M059J (cell line): ENCODE measurements at places on chromosomes 11 and 22. TPM values are rescaled to one million over a fixed set of nuclear protein-coding genes. Genes with fewer than 3 reads are reported as not detected.

CCDC88B gene
- 0.07 and 3.9 TPM in 2 replicates for total RNA-seq

ARHGAP1 gene
- total RNA-seq, result 20.2 and 34.8 TPM in 2 replicates

CSF2RB gene
- 0.02 TPM in 1 of 2 replicates, not detected in the other for total RNA-seq

MYEOV gene
- 2.7 TPM in 2 replicates for total RNA-seq

SAA2 gene
- total RNA-seq, result 0.47 and 3.3 TPM in 2 replicates

ETS1 gene
- 57.7 and 67.7 TPM in 2 replicates for total RNA-seq

UBQLNL gene
- 0.34 TPM in 1 of 2 replicates, not detected in the other for total RNA-seq

TCN2 gene
- total RNA-seq, result 5.8 and 6.2 TPM in 2 replicates

NRXN2 gene
- total RNA-seq, result 0.12 TPM in 1 of 2 replicates, not detected in the other

TYR gene
- total RNA-seq, result not detected in 2 replicates

KCNK4 gene
- total RNA-seq, result 0.10 TPM in 1 of 2 replicates, not detected in the other

BAIAP2L2 gene
- not detected in 2 replicates for total RNA-seq

FERMT3 gene
- 0.20 TPM in 1 of 2 replicates, not detected in the other for total RNA-seq

SCGB1A1 gene
- total RNA-seq, result not detected in 2 replicates

EPS8L2 gene
- total RNA-seq, result 4.9 and 10.6 TPM in 2 replicates

RAPSN gene
- total RNA-seq, result not detected in 2 replicates

CHCHD10 gene
- 1.9 and 2.8 TPM in 2 replicates for total RNA-seq

ALDH3B2 gene
- total RNA-seq, result not detected in 2 replicates

PLEKHB1 gene
- total RNA-seq, result 0.76 TPM in 1 of 2 replicates, not detected in the other

OR2AG2 gene
- total RNA-seq, result not detected in 2 replicates

TTC36 gene
- 0.32 TPM in 1 of 2 replicates, not detected in the other for total RNA-seq

RBFOX2 gene
- total RNA-seq, result 59.6 and 78.5 TPM in 2 replicates

DNAJB7 gene
- not detected in 2 replicates for total RNA-seq

MRGPRX4 gene
- not detected in 2 replicates for total RNA-seq

GAB4 gene
- total RNA-seq, result not detected in 2 replicates

DGCR6 gene
- 0.62 and 0.81 TPM in 2 replicates for total RNA-seq

GRK3 gene
- total RNA-seq, result 2.4 and 4.6 TPM in 2 replicates

ASCL2 gene
- not detected in 2 replicates for total RNA-seq

CSNK2A3 gene
- total RNA-seq, result 2.5 and 3.1 TPM in 2 replicates

SCGB1C1 gene
- total RNA-seq, result not detected in 2 replicates

SEC14L6 gene
- total RNA-seq, result not detected in 2 replicates

FOLR3 gene
- 0.17 and 1.4 TPM in 2 replicates for total RNA-seq
